ENCODE measurements at places on chromosomes 12 and 14.

DNA sequence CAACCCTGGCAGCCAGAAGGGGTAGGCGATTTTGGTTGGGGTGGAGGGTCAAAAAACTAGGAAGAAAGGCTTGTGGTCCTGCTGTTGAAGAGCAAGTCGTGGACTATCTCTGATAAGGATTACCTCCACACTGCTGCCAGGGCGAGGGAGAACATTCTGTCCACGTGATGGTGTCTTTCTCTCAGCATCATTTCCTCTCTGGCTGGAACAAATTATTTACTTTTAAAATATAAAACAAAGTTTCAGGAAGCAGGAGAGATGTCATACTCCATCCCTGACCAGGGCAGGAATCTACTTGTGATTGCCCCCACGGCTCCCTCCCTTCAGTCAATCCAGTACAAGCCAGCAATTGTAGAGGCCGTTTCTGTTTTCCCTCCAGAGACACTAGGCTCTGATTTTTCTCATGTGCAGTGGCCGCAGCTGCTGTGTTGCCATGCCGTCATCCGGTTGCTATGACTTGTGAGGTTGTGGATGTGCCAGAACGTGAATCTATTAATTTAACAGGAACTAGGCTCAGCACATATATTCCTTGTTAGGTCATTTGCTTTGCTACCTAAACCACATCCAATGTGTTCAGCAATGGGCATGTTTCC lies 61.5 kb upstream of the PTGR2 start:
- no peak for DNase-seq

DNA sequence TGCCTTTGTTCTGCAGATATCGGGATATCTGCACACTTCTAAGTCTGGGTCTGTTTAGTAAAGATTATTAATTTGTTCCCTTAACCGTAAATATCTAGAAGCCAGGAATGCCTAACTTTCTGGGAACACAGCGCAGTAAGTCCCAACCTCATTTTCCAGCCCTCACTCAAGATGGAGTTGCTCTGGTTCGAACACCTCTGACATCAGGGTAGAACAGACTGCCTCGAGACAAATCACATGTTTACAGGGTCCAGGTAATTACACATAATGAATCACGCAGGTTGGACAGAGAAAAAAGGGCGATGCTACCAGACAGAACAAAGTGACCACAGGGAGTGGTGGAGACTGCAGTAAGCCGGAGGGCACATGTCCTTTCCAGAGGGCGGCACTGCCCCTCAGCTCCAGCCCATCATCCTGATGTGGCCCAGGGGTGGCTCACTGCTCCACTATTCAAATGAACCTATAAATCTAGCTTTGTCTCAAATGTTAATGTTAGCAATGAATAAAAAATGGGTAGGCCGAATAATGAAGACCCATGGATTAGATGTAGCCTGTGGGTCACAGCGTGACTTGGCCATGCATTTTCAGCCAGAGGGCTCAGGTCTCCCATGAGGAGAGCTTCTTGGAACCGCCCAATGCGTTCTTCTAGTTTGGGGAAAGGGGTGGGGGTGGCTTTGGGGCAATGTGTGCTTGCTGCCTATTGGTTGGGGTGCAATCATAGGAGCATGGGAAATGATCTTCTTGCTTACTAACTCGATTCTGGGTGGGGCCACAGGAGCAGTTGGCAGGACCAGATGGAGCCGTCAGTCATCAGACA lies 159.0 kb upstream of the SFSWAP start:
- no peak for DNase-seq

- DNase-seq, result no peak
Observed at GRCh38 chr14:93304771-93305170, 28.1 kb downstream of the BTBD7 start.

- DNase-seq, result no peak
Observed at GRCh38 chr14:95683793-95684192, 2.4 kb upstream of the TCL1B start.

DNA sequence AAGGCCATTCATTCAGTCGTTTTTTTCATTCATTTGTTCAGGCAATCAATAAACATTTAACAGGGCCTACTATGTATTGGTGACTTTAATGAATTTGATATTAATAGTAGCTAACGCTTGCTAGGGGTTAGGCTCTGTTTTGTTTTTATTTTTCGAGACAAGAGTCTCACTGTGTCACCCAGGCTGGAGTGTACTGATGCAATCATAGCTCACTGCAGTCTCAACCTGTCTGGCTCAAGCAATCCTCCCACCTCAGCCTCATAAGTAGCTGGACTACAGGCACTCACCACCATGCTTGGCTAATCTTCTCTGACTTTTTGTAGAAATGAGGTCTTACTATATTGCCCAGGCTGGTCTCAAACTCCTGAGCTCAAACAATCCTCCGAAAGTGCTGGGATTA lies 25.6 kb upstream of the MED13L start:
- no peak for DNase-seq

- DNase-seq, result no peak
Observed at GRCh38 chr12:72197790-72198189, 74.4 kb upstream of the TRHDE start.

DNA sequence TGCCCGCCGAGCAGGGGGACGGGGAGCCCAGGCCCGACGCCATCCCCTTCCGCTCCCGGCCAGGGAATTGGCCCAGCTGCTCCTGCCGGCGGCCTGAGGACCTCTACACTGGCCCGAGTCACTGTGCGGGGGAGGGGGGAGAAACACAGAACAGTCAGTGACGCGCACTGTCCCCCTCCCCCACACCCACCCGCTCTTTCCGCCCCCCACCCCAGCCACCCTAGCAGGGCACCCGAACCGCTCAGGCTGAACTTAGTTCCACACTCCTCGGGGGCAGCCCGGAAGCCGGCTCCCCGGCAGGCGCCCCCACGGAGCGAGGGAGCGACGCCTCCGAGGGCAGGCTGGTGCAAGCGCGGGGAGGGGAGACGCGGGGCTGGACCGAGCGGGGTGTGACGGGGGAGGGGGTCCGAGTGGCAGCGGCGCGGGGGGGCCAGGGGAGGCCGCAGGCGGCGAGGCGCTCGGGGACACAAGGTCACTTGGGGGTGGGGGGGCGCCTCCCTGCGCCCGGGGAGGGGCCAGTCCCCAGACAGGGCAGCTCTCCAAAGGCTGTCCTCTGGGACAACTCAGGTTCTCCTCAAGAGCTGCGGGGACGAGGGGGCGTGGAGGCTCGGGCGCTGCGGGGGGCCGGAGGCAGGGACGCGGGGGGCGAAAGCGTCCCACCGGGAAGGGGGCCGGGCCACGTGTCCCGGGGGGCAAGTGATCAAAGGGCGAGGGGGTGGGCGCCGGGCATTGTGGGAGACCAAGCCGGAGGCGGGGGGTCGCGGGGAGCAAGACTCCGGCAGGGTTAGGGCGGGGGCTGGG lies 648 bp downstream of the CHD4 start:
- DNase-seq, result no peak
